IMR-90 (cell line): ENCODE measurements at places on chromosomes 16 and 17. TPM values are rescaled to one million over a fixed set of nuclear protein-coding genes. Genes with fewer than 3 reads are reported as not detected.

CCL17 gene
- not detected in 2 replicates for total RNA-seq

PRSS22 gene
- total RNA-seq, result not detected in 2 replicates

DNA sequence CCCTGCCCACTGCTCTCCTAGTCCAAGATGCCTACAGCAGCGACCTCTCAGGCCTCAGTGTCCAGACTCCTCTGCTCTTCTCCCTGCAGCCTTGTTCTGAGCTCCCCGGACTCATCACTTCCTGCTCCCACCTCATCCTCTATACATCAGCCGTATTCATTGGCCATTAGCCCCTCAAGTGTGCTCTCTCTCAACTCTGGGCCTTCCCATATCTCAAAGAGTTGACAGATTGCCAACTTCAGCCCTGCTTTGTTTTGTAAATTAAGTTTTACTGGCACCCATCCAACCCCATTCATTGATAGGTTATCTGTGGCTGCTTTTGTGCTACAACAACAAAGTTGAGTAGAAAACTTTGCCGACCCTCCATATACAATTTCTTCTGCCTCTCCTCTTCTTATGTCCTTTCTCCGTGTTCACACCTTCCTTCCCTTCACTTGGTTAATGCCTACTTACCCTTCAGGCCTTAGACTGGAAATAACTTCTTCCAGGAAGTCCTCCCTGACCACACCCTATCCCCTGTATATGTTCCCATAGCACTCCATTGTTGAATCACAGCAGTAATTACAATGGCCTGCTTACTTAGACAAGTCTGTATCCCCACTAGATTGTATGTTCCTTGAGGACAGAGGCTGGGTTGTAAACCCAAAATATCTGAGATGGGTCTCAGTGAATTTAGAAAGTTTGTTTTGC is 63.4 kb upstream of the TANC2 start:
- no peak for DNase-seq

GRCh38 chr17:52790359-52790955 is 631.9 kb upstream of the CA10 start:
- no peak for DNase-seq

- no peak for DNase-seq
Observed at GRCh38 chr17:81121841-81122733, 43.2 kb upstream of the PVALEF start.

- no peak for DNase-seq
Observed at GRCh38 chr17:76513306-76513692, 12.1 kb upstream of the RHBDF2 start.

DNA sequence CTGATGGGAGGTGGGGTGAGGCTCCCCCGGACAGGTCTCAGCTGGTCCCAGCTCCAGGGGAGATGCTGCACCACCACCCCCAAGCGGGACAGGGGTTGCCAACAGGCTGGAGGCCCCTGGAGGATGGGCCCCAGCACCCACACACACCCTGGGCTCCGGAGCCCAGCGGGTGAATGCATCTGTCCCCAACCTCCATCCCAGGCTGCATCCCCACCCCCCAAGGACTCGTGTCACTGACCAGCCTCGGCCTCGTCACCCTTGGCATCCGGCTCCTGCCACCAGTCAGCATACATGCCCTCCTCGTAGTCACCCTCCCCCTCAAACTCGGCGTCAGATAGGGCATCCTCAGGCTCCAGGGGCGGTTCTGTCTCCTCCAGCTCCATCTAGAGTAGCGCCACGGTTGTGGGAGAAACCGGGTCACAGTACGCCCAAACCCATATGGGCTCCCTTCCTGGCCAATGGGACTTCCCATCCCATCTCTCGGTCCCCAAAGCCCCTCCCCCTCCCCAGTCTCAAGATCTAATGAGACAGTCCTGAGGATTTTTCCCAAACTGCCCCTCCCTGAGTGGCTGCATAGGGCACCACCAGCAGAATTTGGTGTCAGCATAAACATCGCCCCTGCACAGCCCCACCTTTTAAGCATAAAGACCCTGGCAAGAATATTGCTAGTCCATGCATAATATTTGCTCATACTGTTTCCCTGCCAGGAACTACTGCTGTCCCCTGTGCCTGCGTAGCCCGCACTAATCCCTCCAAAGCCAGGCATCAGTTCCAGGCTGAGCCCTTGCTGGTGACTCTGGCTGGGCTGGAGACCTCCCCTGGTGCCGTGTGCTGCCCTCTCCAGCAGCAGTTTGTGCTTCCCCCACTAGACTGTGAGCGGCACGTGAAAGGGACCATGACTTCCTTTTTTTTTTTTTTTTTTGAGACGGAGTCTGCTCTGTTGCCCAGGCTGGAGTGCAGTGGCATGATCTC is 8.4 kb downstream of the P3H4 start:
- DNase-seq, result no peak

DNA sequence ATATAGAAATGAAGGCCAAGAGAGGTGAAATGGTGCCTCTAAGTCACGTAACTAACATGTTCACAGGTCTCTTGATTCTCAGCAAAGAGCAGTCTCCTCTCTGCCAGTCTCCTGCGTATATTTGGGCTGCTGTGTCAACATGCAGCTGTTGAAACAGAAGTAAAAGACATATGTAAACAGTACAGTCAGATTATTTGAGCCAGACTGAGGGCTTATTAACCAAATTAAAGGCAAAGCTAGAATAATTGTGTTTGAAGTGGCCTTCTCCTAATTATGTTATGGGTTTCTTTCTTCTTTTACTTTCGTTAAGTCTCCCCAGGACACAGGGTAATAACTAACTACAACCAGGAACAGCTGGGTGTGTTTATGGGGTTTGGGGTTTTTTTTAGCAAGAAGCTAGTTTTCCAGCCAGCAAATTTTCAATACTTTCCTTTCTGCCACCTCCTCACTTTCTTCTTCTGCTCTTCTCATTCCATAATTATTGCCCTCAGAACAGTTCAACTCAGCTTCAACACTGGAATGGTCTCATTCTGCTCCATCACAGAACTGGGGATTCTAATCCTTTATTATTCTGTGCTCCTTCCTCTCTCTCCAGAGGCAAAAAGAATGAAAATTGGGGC is 18.4 kb downstream of the G6PC1 start:
- no peak for DNase-seq

DNA sequence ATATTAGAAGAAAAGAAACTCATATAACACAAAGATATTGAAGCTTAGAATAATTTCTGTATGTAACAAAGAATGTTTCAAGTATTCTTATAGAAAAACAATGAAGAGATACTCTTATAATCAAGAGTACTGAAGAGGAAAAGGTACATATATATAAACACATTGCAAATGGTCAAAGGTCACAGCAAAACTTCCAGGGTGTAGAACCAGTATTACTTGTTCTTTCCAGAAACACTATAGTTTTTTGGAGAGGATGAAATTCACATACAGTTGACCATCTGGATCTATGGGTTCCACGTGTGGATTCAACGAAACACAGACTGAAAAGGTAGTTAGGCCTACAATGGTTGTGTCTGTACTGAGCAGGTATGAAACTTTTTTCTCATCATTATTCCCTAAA is 22.6 kb downstream of the PRPSAP1 start:
- no peak for DNase-seq

GRCh38 chr17:3724378-3725077 is 825 bp downstream of the HASPIN start:
- no peak for DNase-seq
